ENCODE measurements at places on chromosomes 6 and 20.

DNA sequence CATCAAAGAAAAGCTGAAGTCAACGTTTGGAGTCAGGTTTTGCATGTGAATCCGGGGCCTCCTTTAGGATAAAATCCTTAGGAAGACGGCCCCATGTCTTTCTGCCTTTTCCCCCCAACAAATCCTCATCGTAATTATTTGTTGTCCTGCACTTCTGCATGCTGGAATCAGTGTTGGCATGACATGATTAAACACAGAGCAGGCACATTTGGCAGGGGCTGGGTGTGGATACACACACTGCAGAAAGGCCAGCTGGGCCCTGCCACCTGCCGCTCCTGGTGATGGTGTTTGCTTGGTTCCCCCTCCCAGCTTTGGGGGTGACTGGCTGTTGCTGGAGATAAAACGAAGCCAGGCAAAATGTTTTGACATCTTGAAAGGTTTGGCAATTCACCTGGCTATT is 46.3 kb upstream of the FOXA2 start:
- no peak for DNase-seq

GRCh38 chr6:141451511-141452353 is 681.0 kb upstream of the GJE1 start:
- DNase-seq = peak; percentile 17

- DNase-seq = no peak
These were observed 134.4 kb downstream of the LRRC1 start for GRCh38 chr6:53929041-53929820.

- DNase-seq = peak; percentile 61
These were observed 23.9 kb downstream of the MAP7 start for GRCh38 chr6:136526196-136526930.

- no peak for DNase-seq
These were observed 233.0 kb downstream of the GMPR start for GRCh38 chr6:16471222-16471909.

- no peak for DNase-seq
These were observed 36.1 kb downstream of the NINL start for GRCh38 chr20:25549172-25549773.
